Ovary (tissue), 10 donors: ENCODE measurements at places on chromosomes 11 and 22. TPM values are rescaled to one million over a fixed set of nuclear protein-coding genes. Genes with fewer than 3 reads are reported as not detected.

DNA sequence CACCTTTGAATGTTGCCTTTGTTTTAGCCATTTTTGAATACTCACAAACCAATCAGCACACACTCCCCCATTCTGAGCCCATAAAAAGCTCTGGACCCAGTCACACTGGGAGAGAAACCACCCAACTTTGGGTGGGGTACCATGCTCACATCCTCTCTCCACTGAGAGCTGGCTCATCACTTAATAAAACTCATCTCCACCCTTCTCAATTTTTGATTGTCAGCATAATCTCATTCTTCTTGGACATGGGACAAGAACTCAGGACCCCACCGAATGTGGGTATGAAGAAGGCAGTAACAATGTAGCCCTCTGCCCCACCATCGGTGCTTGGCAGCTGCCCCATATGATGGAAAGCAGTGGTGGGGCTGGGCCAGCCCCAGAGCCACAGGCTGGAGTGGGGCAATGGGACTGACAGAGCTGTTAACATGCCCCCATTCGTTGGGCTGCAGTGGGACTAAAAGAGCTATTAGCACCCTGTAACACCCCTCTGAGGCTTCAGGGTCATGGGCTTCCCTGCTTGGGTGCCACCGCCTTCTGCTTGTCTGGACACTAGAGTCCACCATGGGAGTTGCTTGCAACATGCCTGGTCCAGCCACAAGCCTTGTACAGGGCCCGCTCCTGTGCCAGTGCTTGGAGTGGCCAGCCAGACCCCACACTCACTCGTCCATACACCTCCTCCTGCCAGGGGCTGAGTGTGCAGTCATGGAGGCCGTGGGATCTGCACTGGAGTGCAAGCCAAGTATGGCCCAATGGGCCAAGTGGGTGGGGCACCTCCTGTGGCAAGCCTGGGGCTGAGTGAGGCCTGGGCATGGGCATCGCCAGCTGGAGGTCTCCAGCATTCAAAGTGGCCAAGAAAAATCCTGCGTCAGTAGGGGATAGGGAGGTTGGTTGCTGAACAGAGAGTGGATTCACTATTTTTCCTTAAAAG is 471.1 kb downstream of the TBC1D22A start:
- H3K36me3 ChIP-seq = no peaks in the 10 kb centered on the region
- H3K4me3 ChIP-seq = no peak overlapping the region
- DNase-seq = no peak
- no peaks in the 10 kb centered on the region for H3K27me3 ChIP-seq
- H3K4me1 ChIP-seq = no peaks in the 10 kb centered on the region

GRCh38 chr11:367956-368413 is 1.3 kb upstream of the B4GALNT4 start:
- H3K27me3 ChIP-seq = no peaks in the 10 kb centered on the region
- DNase-seq = no peak
- H3K4me3 ChIP-seq = no peak overlapping the region
- no peak overlapping the region for H3K27ac ChIP-seq
- no peaks in the 10 kb centered on the region for H3K36me3 ChIP-seq

GRCh38 chr11:68153742-68154141 is 32.6 kb upstream of the CHKA start:
- no peak overlapping the region for H3K27ac ChIP-seq
- H3K27me3 ChIP-seq = no peaks in the 10 kb centered on the region
- no peak overlapping the region for H3K4me3 ChIP-seq
- no peak for DNase-seq

DNA sequence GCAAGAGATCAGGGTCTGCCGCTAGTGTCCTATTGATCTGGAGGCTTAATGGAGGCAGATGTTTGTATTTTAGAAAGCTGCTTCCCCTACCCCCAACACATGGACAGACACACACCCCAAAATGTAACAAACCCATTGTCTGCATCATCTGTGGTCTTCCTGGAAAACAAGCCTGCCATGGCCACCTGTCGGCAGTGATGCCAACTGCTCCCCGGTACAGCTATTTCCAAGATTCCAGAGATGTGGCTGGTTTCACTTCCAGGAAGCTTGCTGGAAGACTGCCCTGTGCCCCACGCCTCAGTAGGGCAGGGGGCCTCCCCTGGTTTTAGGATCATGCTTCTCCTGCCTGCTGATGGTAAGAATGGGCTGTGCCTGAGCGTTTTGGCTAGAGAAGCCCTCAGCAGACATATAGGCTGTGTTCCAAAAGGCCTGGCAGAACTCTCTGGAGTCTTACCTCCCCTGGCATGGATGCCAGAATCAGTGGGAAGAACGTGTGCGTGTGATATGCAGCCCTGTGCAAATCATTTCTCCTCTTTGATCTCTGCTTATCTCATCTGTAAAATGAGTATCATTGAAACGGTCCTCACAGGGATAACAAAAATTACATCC is 108.6 kb downstream of the FBXO7 start:
- DNase-seq = no peak
- H3K4me1 ChIP-seq = peaks cover 3% of the 10 kb centered on the region
- H3K27ac ChIP-seq = no peak overlapping the region
- H3K4me3 ChIP-seq = no peak overlapping the region
- no peaks in the 10 kb centered on the region for H3K36me3 ChIP-seq

DNA sequence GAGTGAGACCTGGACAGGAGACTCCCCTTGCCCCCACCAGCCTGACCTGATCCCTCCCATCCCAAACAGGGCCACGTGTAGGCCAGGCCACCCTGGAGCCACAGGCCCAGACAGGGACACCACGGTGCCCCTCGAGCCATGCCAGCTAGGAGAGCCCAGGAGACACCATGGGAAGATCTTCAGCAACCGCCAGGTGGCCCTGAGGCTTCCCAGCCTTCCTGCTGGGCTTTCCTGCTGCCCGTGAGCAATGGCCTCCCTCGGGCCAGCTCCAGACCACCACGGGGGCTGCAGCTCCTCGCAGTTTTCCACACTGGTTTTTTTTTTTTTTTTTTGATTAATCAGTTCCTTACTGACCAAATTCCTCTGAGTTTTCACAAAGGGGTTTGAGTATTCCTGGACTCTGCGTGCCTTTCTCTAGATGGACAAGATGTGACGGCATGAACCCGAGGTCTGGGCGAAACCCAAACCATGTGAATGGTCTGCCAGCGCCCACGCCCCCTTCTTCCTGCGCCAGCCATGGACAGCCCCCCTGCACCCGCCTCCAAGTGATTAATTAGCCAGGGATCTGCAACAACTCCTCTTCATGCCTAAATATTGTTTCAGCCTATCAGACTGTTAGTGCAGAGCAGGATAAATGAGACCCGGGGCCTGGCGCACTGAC is 40.9 kb downstream of the TBX1 start:
- H3K4me1 ChIP-seq = no peaks in the 10 kb centered on the region
- no peak overlapping the region for H3K27ac ChIP-seq
- no peaks in the 10 kb centered on the region for H3K36me3 ChIP-seq
- no peak for DNase-seq

DNA sequence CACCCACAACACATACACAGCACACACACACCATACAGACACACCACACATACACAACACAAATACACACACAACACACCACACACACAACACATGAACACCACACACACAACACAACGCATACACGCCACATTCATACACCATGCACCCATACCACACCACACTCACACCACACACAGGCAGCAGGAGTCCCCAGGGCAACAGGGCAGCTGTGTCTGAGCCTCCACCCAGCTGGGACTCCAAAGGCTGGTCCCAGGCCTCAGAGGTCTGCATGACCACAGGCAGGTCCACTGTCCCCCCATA is 3.3 kb upstream of the WNT7B start:
- no peak overlapping the region for H3K27ac ChIP-seq
- no peak for DNase-seq
- no peaks in the 10 kb centered on the region for H3K36me3 ChIP-seq
- peaks cover 6% of the 10 kb centered on the region for H3K4me1 ChIP-seq

GRCh38 chr11:63155794-63156193 is 11.8 kb upstream of the SLC22A24 start:
- H3K27me3 ChIP-seq = no peaks in the 10 kb centered on the region
- H3K27ac ChIP-seq = no peak overlapping the region
- no peak overlapping the region for H3K4me3 ChIP-seq
- no peaks in the 10 kb centered on the region for H3K4me1 ChIP-seq
- DNase-seq = no peak
- no peaks in the 10 kb centered on the region for H3K36me3 ChIP-seq

The KRTAP5-7 gene
- not detected for total RNA-seq

DNA sequence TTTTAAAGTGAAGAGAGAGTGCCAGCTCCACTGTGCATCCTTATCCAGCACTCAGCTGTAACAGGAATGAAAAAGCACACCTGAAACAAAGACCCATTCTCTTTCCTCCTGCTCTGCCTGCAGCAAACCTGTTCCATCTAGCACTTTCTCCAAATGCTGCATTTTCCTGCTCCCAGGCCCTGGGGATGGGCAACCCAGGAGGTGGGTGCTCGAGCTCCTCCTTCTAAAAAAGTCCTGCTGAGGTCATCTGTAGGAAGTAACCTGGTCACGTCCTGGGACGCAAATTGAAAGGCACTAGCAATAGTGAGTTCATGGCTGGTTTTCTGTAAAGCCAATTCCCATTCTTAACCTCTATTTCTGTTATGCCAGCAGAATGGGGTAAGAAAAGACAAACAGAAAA is 173.7 kb downstream of the MAML2 start:
- H3K4me1 ChIP-seq = peaks cover 7% of the 10 kb centered on the region
- no peak overlapping the region for H3K27ac ChIP-seq
- no peak for DNase-seq
- H3K27me3 ChIP-seq = no peaks in the 10 kb centered on the region

DNA sequence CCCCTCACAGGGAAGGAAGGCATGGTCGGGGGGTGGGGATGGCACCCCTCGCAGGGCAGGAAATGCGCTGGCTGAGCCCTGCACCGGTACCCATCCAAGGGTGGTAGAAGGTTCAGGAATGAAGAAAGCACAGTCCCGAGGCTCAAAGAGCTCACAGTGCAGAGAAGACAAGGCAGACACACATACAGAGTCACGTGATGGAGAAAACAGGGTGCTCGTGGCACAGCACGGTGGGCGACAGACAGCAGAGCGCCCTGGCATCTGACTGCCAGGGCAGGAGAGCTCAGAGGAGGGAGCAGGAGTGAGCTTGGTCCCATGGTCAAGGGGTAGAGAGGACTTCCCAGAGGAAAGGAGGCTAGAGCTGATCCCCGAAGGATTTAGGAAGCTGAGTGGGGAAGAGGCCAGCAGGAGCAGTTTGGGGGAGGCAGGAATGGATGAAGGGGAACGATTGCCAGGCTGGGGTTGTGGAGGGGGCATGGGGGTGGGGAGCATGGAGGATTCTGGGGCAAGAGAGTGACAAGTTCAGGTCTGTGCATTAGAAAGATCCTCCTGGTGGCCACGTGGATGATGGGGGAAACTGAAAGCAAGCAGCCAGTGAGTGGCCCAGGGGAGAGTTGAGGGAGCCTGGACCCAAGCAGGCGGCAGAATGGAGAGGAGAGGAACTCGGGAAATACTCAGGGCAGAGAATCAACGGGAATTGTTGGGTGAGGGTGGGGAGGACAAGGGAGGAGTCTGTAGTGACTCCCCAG is 43.9 kb downstream of the PDE2A start:
- no peak overlapping the region for H3K4me3 ChIP-seq
- no peaks in the 10 kb centered on the region for H3K27me3 ChIP-seq
- H3K4me1 ChIP-seq = peaks cover 14% of the 10 kb centered on the region

- H3K27me3 ChIP-seq = no peaks in the 10 kb centered on the region
- H3K4me3 ChIP-seq = no peak overlapping the region
- no peak for DNase-seq
- H3K4me1 ChIP-seq = no peaks in the 10 kb centered on the region
- H3K27ac ChIP-seq = no peak overlapping the region
Measured at GRCh38 chr11:71286701-71287643, 34.6 kb upstream of the SHANK2 start.

The RIC3 gene
- 31.4 TPM for total RNA-seq

The PANX3 gene
- total RNA-seq = not detected

The ABTB2 gene
- total RNA-seq = 2.4 TPM

The IGLL1 gene
- total RNA-seq = not detected

DNA sequence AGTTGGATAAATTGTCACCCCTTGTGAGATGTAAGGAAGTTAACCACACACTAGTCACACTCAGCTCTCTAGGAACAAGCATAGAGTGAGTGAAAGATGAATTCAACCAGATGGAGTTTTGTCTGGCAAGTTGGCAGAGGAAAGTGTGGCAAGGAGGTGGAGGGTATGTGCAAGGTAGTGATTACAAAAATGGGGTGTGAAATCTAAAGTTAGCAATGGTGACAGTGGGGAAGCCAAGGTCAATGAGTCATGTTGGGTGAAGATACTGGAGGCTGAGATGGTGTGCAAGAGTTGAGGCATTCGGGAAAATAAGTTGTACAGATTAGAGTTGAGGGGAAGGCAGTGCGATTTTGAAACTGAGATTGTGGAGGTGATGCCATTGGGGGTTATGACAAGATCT is 33.7 kb downstream of the MRGPRX2 start:
- no peaks in the 10 kb centered on the region for H3K4me1 ChIP-seq
- H3K4me3 ChIP-seq = no peak overlapping the region
- H3K27me3 ChIP-seq = no peaks in the 10 kb centered on the region
- no peak for DNase-seq

The MICAL2 gene
- total RNA-seq = 11.0 TPM

The MMP7 gene
- 3.1 TPM for total RNA-seq

DNA sequence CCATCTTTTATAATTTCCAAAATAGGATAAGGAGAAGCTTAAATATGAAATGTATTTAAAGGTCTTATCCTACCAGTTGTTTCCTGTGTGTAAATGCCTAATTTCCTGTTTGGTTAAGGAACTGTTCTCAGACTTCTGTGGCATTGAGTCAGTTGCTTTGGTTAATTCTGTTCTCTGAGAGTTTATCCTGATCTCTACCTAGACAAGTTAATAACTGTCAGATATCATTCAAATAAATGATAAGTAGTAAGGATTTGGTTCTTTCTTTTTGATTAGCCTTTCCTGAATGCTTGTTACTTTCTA is 39.5 kb downstream of the CTNND1 start:
- H3K27ac ChIP-seq = no peak overlapping the region
- H3K4me3 ChIP-seq = no peak overlapping the region
- H3K4me1 ChIP-seq = peaks cover 3% of the 10 kb centered on the region

The DGKZ gene
- 29.4 TPM for total RNA-seq

GRCh38 chr22:37185646-37186227 is 2.3 kb downstream of the C1QTNF6 start:
- no peak overlapping the region for H3K4me3 ChIP-seq
- H3K4me1 ChIP-seq = peaks cover 11% of the 10 kb centered on the region
- no peak for DNase-seq
- H3K36me3 ChIP-seq = no peaks in the 10 kb centered on the region

DNA sequence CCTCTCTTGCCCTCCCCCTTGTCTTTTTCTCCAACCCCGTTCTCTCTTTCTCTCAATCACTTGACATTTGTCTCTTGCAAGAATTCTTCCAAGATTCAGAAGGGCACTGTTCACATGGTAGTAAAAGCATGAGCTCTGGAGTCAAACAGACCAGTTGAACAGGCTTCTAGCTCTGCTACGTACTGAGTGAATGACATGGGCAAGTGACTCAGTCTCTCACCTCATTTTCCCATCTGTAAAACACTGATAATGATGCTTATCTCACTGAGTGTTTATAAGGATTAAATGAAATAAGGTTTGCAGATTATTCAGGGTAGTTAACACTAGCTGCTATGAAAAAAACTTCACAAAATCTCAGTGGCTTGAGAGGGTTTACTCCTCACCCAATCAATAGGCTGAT is 5.9 kb upstream of the IL10RA start:
- no peaks in the 10 kb centered on the region for H3K27me3 ChIP-seq
- H3K27ac ChIP-seq = no peak overlapping the region
- no peaks in the 10 kb centered on the region for H3K4me1 ChIP-seq
- no peaks in the 10 kb centered on the region for H3K36me3 ChIP-seq
- DNase-seq = no peak

- H3K4me3 ChIP-seq = no peak overlapping the region
- no peaks in the 10 kb centered on the region for H3K36me3 ChIP-seq
- H3K27me3 ChIP-seq = no peaks in the 10 kb centered on the region
- no peak overlapping the region for H3K27ac ChIP-seq
- DNase-seq = no peak
Measured at GRCh38 chr11:117716521-117717440, 80.2 kb downstream of the DSCAML1 start.
